NCI-H774 (cell line): ENCODE measurements at places on chromosomes 4 and X.

DNA sequence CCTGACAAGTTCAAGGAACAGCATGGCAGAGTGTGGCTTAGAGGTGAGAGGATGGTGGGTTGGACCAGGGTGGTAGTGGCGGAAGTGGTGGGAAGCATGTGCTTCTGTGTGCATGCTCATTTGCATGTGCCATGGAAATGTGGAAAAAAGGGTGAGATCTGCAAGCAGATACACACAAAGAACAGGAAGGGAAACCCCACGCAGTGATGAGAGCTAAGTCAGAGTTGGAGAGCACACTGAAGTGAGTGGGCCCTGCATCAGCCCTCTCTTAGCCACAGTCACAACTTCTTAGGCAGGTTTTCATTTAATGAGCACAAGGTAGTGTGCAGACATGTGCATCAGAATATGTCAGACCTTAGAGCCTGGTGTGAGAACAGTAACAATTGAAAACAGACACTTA lies 483.8 kb downstream of the AFF2 start:
- DNase-seq, result no peak

GRCh38 chr4:164012396-164013027 lies 518.0 kb downstream of the TMA16 start:
- no peak for DNase-seq

- no peak for DNase-seq
Observed at GRCh38 chrX:119429471-119429870, 30.3 kb downstream of the SLC25A43 start.

DNA sequence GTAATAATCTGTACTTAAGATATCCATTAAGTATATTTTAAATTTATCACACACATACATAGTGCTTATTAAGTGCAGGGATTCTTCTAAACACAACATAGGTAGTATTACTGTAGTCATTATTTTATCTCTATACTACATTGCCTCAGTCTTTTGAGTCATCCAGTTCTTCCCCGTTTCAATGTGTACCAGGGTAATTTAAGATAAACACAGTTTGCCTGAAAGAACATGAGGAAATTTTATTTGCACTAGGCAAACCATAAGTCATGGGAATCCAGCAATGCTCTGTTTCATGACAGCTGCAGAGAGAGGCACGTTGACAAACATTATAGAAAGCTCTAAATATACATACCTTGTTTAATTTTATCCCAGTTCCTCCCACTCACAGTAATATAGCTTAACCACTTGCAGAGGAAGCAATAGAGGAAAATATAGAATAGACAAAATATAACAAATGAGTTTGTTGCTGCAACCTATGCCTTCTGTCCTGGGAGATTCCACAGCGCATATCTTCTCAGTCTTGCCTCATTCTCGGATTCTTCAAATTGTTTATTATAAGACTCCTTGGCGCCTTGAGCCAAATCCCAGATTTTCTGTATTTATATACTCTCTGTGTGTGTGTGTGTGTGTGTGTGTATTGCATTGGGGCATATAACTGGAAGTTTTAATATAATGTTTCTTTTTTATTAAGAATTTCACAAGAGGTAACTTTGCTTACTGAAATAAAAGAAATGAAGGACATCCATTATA lies 258.6 kb downstream of the FAM133A start:
- peak; percentile 30 for DNase-seq
